NCI-H1694 (cell line): ENCODE measurements at places on chromosomes 7 and 10.

- DNase-seq: no peak
Measured at GRCh38 chr10:126049759-126050700, 153.7 kb downstream of the FANK1 start.

GRCh38 chr10:21849607-21850006 lies 153.9 kb downstream of the DNAJC1 start:
- DNase-seq: no peak

GRCh38 chr10:116669080-116669479 lies 48.3 kb downstream of the PNLIPRP2 start:
- DNase-seq: no peak

- no peak for DNase-seq
Measured at GRCh38 chr10:49107111-49107886, 8.0 kb downstream of the VSTM4 start.

- DNase-seq: no peak
Measured at GRCh38 chr10:63441404-63441803, 24.4 kb downstream of the JMJD1C start.

DNA sequence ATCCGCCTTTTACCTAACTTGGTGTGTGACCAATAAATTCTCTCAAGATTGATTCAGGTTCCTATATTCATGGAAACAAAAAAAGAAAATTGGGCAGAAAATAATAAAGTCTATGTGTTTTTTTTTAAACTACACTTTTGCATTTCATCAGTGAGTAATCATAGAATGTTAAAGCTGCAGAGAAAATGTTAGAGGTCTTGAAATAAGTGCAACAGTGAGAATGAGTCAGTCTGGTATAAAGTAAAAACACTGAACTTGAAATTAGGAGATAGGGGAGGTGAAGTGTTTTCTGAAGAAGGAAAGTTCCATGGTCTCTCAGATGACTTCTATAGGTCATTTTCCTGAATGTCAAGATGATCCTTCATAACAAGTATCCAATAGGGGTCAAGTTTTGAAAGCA lies 202.6 kb upstream of the NRP1 start:
- no peak for DNase-seq

- no peak for DNase-seq
Measured at GRCh38 chr7:57399251-57399940, 50.6 kb upstream of the ZNF716 start.

GRCh38 chr10:77291596-77292505 lies 345.8 kb downstream of the KCNMA1 start:
- DNase-seq: no peak

- no peak for DNase-seq
Measured at GRCh38 chr7:157007470-157008066, 2.9 kb downstream of the MNX1 start.

DNA sequence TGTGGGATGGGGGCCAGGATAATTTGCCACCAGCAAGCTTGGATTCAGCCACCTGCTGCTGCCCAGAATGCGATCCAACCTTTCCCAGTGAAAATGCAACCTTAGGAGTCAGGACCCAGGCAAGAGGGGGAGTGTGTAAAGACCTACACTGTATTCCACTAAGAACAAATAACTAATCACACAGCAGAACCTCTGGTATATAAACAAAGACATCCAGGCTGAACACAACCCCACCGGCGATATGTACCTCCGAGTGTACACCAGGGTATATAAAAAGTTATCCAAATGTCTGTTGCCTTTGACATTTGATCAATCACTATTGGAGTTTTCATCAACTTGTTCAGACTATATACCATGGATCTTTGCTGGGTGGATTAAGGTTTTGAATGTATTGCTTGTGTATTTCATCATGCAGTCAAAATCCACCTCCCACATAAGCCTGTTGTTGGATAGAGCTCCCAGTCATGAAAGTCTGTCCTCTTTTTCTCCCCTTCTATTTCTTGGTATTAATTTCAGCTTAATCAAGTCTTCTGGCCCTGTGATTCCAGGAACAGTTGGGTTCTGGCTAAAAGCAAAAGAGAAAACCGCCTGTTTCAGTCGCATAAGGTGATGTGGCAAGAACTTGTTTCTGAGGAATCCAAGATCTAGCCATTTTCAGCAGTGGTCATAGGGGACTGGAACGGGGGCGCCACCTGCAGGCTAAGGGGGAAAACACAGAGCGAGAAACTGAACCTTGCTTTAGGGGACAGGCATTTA lies 290.7 kb downstream of the CCDC3 start:
- DNase-seq: peak; percentile 69

- no peak for DNase-seq
Measured at GRCh38 chr10:43166880-43167497, 28.7 kb downstream of the CSGALNACT2 start.

DNA sequence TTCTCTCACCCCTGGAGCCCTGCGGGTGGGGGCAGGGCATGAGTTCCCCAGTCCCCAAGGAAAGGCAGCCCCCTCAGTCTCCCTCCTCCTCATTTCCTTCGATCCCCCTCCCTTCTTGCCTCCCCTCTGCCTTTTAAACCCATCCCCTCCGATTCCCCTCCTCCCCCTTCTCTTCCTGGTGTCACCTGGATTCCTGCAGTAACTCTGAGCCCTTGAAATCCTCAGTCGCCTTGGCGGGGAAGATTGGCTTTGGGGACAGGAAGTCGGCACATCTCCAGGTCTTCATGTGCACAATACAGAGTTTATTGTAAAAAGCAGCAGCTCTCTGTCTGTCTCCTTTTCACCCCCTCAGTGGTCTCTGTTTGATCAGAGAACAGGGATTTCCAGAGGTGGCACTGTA lies 1.3 kb upstream of the MUC12 start:
- DNase-seq: no peak

GRCh38 chr10:11266426-11266825 lies 248.8 kb downstream of the CELF2 start:
- DNase-seq: no peak

DNA sequence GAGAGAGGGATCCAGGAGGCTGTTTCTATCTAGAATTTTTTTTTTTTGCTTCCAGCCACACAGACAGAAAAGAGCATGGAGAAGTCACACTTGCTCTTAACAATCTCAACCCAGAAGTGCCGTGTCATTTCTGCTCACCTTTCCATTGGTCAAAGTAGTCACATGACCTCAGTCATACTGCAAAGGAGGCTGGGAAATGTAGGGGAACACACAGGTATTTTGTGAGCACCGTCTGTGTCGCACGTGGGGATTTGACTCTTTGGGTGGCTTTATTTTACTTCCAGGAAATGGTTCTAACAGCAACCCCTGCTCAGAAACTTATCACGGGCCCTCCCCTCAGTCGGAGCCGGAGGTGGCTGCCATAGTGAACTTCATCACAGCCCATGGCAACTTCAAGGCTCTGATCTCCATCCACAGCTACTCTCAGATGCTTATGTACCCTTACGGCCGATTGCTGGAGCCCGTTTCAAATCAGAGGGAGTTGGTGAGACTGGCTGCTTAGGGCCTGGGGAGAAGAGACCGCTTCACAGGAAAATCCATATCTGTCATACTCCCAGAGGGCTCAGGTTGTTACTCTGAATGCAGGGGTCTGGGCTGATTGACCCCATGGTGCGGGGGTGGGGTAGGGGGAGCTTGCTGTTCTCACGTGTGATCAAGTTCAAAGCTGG lies 13.1 kb upstream of the CPA1 start:
- no peak for DNase-seq

DNA sequence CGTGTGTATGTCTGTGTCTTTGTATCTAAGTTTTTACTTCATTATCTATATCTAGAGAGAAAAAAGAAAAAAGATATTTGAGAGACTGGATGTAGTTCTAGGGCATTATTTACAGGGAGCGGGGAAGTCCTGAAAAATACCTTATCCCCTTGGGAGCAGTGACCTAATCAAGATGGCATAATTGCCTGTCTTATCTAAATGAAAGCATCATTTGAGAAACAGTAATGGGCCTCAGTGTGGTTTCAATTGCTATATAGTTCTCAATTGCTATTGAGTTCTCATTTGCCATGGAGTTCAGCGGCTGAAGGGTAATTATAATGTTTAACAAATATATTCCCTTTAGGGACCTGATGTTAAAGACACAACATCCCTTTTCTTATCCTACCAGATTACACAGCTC lies 216.5 kb downstream of the PLXNA4 start:
- no peak for DNase-seq

DNA sequence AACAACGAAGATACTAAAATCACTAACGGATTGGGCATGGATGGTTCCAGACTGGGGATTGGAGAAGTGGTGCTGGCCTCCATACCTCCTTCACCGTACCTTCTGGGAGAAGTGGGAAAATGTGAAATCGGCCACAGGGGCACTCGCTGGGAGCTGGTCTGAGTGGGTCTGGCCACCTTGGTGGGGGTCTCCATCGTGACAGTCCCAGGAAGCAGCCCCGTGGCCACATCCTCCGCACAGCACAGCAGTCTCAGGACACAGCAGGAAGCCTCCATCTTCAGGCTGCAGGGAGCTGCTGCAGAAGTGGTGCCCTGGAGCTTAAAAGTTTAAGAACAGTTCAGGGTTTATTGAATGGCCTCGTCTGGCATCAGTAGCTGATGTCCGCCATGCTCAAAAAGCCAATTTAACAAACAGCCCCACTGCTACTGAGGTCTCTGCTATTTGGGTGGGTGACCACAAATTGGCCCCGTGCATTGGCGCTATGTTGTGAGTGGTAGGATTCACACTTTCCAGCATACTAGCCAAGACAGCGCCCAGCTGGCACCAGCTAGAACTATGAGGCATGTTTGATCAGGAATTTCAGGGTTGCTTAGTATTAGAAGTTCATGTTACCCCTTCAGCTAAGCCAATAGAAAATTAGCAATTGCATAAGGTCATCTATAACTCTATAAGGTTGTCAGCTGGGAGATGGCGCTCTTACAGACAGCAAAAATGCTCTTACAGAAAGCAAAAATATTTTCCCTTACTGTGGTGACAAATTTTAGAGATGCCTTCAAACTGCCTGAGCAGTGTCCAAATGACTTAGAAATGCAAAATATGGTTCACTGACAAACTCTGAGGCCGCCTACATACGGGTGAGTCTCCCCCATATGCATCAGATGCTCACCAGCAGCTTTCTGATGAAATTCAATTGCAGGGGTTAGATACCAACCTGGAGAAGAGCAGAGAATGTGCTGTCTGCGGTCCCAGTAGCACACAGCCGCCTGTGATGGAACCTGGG lies 17.0 kb downstream of the PKD1L1 start:
- no peak for DNase-seq

GRCh38 chr10:123580426-123580825 lies 85.7 kb upstream of the GPR26 start:
- no peak for DNase-seq

DNA sequence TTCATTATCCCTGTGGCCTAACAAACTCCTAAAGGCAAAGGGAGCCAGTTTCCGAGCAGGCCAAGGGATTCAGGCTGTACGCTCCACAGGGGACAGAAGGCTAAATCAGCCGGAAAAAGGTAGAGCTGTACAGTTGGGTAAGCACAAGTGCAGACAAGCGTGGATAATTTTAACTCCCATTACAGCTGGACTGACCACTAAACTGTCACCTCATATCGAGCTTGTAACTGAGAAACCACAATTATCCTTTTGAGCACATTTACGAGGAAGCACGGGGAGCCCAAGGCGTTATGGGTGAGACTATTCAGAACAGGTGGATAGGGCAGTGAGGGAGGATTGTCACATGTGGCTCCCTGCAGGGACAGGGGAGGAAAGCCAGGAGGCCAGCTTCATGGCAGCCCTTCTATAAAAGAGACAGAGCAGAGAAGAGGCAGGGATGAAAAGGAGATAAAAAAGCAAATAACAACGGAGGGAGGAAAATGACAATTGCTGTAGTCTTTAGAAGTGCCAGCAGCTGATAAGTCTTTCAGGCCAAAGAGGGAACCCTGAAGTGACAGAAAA lies 288.0 kb downstream of the FGFR2 start:
- DNase-seq: no peak

- DNase-seq: no peak
Measured at GRCh38 chr10:17984056-17984455, 32.3 kb downstream of the SLC39A12 start.

GRCh38 chr10:129971381-129972144 lies 7.5 kb upstream of the EBF3 start:
- DNase-seq: no peak

DNA sequence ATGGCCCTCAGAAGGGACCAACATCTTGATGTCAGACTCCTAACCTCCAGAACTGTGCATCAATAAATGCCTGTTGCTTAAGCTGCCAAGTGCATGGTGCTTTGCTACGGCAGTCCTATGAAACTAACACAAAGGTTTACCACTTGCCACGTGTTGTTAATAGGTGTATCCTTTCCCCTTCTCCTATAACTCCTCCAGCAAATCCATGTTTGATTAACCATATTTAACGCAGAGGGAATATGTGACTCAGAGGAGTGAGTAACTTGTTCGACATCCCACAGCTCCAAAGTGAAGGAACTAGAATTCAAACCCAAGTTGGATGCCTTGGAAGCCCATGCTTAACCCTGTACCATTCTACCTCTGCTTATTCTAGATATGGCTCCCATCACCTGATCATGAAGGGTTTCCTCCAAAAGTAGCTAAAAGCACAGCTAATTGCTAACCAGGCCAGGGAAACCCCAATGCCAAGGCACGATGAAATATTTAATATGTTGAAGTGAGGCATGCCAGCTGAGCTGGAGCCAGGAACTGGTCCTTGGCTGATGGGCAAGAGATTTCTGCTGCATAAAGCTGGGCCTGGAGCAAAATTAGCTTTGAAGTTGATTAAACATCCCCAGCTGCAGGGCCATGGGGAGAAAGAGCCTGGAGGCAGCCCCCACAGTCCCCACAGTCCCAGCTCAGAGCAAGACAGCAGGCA lies 131.9 kb downstream of the C10orf90 start:
- no peak for DNase-seq

GRCh38 chr7:34036051-34036920 lies 130.9 kb downstream of the BMPER start:
- no peak for DNase-seq
